NCI-H1092 treated with DMSO at 0.1 percent for 48 hours (cell line): ENCODE measurements at places on chromosomes 1 and 21.

DNA sequence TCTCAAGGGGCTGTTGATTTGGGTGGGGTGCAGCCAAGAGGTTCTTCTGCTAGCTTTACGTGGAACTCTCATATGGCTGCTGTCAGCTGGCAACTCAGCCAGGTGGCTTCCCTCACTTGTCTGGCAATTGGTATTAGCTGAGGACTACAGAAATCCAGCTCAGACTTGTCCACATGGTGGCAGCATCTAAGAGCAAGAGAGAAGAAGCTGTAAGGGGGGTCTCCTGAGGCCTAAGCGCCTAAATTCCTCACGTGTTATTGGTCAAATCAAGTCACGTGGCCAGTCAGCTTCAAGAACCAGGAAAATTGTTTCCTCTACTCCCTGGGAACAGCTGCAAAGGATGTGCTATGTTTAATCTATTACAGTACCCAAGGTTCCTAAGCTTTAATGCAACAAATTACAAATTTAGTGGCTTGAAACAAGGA is 4.2 kb upstream of the DYRK3 start:
- DNase-seq: peak; percentile 90

DNA sequence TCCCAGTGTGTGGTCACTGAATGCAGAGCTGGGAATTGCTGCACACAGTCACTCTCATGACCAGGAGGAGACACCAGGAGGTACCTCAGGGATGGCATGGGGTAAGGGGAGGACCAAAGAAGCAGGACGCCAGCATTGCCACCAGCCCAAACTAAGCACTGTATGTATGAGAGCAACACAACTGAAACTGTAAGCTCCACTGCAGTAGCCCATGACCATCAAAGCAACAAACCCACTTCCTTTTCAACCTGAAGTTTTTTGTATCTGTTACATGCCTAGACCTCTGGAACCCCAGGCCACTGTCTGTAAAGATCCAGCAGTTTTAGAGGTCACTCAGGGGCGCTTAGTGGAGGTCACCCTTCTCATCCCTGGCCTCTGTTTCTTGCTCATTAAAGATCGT is 164.3 kb downstream of the SETD4 start:
- no peak for DNase-seq

DNA sequence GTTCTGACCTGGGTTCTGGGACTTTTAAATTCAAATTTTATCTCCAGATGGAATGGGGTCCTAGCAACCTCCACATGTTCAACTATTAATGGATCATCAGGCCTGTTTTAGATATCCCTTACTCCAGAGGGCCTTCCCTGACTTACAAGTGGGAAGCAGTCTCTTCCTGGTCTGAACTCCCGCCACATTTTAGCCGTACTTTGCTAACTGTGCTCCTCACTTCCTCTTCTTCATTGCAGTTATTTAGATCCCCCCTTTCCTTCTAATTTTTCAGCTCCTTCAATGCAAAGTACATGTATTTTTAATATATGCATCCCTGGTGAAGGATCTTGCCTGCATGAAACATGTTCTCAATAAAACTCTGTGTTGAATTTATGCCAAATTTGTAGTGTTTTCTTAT is 3.7 kb downstream of the CD1A start:
- no peak for DNase-seq

DNA sequence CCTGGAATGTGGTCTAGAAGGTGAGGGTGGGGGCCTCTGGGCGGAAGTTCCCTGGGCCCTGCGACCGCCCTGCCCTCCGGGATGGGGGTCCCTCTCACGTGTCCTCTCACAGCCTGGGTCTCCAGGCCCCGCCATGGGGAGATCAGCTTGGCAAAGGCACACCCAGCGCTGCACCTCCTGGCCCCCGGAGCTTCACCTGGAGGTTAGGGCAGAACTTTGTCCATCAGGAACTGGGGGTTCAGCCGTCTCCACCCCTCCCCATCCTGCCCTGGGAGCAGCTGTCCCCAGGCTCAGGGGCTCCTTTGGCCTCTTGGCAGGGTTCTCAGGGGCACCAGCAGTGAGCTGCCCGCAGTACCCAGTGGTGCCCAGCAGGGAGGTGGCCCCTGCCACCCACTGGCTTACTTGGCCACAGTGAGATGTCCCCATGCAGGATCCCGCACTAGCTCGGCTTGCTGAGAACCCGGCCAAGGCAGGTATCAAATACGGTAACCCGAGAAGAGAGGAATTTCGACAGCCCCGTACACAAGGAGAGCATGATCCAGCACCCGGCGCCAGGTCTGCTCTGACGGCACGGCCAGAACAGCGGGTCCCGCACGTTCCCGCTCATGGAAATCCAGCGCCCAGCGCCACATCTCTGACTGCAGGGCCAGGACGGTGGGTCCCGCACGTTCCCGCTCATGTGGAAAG is 36.7 kb downstream of the RRP1 start:
- no peak for DNase-seq

DNA sequence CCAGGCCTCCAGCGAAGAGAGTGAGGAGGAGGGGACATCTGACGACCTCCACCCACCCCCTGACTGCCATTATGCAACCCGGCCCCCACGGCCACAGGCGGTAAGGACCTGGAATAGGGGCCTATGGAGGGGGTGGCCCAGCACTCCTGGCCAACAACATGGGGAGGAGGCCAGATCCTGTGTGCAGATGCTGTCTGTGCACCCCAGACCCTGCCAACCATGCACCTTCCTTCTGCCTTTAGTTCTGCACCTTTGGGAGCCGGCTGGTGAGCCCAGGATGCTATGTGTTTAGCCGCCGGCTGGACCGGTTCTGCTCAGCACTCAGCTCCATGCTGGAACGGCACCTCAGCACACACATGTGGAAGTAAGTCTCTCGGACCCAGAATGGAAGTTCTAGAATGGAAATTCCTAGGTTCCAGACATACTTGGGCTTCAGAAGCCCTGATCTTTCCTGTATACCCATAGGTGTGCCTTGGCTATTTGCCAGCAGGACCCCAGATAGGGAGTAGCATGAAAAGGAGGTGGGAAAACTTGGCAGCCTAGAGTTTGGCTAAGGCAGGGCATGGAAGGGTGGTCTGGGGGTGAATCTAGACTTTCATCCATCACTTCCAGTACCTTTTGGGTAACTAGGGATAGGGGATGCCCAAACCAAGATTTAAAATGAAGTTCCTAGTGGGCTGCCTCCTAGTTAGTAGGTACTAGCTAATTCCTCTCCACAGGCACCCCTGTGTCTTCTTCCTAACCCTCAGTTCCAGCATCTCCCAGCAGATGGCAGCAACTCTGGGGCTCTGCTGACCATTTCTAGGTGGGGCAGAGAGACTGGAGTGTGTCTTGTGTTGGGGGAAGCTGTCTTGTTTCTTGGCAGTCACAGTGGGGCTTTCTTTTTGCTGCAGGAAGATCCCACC is 3.6 kb upstream of the CYB561D1 start:
- peak; percentile 39 for DNase-seq

- no peak for DNase-seq
Observed at GRCh38 chr1:114299331-114299975, 145.8 kb upstream of the SYT6 start.

DNA sequence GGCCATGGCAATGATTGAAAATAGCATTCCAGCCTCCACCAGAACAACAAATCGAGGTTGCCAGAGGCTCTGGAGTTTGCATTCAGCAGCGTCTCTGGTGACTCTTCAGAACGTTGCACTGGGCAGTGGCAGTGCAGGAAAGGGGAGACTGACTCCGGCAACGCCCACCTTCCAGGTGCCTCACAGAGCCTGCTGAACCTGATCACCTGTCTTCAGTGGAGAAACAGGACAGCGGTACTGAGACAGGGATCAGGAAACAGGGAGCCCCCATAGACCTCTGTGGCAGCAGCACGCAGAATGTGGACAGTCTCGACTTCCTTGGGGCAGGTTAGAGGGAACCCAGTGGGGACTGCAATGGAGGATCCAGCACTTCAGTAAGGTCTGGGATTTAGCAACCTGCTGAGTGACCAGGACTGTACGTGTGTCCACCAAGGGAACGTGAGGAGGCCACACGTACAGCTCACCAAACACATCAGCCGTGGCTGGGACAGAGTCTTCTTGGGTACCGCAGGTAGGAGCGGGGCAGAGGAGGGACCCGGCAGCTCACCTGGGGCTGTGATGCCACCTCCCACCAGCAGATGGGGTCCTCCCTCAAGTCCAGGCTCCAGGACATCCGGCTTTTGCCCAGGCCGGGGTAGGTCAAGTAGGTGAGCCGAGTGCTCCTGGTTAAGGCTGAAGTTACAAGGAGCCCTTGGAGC is 128.6 kb downstream of the PRDM2 start:
- DNase-seq: peak; percentile 27

- no peak for DNase-seq
Observed at GRCh38 chr1:219184337-219184736, 10.7 kb downstream of the LYPLAL1 start.

DNA sequence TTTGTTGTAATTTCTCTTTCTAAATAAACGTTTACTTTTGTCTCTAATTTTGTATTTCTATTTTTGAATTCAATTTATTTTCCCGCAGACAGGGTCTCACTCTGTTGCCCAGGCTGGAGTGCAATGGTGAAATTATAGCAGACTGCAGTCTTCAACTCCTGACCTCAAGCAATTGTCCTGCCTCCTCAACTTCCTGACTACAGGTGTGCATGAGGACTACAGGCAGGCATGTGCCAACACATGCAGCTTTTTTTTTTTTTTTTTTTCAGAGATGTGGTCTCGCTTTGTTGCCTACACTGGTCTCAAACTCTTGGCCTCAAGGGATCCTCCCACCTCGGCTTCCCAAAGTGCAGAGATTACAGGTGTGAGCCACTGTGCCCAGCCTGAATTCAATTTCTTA is 36.7 kb upstream of the IL20 start:
- no peak for DNase-seq

GRCh38 chr1:6103854-6104530 is 58.3 kb downstream of the KCNAB2 start:
- no peak for DNase-seq

- DNase-seq: no peak
Observed at GRCh38 chr1:82263396-82263795, 462.7 kb downstream of the ADGRL2 start.

DNA sequence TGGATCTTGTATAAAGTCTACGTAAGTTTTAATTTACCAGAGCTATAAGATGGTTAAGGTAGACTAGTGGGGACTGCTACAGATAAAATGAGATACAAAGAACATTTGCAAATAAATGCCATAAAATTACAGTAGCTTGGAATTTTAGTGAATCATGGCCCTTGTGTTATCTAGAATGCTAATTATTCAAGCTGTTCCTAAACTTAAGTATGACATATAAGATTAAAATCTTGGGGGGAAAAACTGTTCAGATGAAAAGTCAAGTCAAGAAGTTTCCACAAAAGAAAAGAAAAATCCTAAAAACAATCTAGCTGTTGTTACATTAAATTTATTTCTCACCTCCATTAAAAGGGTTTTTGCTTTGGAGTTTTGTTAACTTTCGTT is 51.7 kb downstream of the SIM2 start:
- no peak for DNase-seq

- DNase-seq: no peak
Observed at GRCh38 chr1:204866051-204866596, 4.5 kb upstream of the NFASC start.

GRCh38 chr21:46421756-46422555 is 36.7 kb upstream of the DIP2A start:
- DNase-seq: no peak

- DNase-seq: peak; percentile 20
Observed at GRCh38 chr1:91440847-91441246, 36.2 kb upstream of the HFM1 start.

DNA sequence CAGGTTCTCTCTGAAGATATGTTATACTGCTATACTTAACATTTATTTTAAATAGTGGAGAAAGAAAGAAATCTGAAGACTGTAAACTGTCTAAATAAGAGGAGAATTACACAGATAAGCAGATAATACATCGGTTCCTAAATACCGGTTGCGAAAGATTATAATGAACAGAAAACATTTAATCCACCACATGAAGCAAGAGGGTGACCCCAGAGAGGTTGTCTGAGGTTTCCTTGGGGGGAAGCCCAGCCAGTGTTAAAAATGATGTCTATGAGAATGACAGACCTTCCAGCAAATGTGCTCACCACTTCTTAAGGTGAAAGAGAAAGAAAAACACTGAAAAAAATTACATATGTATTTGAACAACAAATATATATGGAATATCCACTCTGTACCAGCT is 356.4 kb upstream of the KAZN start:
- DNase-seq: no peak

DNA sequence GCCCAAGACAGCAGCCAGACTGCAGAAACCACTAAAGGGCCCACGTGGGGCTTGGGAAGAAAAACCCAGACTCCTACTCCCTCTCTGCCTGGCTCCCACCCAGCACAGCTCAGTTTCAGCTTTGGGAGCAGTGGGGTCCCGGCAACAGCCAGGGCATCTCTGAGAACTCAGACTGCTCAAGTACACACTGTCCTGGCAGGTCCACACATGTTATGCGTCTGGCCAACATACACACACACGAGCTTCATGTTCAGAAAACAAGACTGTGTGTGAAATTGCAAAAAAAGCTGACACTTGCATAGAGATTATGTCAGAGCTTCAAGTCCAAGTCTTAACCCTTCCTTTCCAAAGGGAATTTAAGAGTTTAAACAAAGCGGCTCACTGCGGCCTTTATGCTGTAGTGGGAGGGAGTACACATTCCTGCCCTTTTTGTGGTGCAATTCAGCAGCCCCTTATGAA is 136.6 kb upstream of the CD34 start:
- no peak for DNase-seq

GRCh38 chr1:84027368-84027767 is 28.4 kb upstream of the TTLL7 start:
- DNase-seq: no peak

DNA sequence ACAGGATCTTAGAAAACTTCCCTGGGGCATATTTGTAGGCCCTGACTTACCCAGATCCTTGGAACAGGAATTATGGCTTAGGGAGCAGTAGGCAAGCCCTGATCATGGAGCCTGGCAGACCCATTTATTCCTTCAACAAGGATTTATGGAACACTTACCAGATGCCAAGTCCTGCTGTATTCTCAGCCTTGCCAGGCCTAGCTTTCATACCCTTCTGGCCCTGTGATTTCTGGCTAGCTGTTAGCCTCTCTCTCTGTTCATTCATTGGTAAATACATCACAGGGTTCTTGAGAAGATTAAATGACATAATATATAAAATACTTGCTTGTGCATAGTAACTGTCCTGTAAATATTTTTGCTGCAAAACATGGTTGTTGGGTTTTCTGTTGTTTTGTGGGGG is 32.4 kb upstream of the SRP9 start:
- DNase-seq: peak; percentile 24

DNA sequence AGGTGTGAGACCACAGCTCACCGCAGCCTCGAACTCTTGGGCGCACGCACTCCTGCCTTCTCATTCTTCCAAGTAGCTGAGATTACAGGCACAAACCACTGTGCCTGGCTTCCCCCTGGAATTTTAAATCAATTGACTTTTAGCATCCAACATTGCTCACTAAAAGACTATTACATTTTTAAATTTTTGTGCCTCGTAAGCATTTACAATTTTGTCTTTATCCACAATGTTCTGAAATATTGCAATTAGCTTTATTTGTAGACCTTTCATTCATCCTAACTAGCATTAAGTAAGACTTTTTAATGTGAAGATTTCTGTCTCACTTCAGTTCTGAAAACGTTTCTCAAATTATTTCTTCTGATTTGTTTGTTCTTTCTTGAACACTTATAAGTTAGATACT is 122.9 kb downstream of the HFM1 start:
- no peak for DNase-seq

- DNase-seq: no peak
Observed at GRCh38 chr1:66206563-66207144, 327.3 kb upstream of the SGIP1 start.
